COLO829 (cell line): ENCODE measurements at places on chromosomes 1 and 21.
A peak's percentile ranks its signal among the peaks of the same experiment; 100 is the strongest.

GRCh38 chr21:43693981-43694380 is 24.9 kb upstream of the PDXK start:
- no peak for DNase-seq

DNA sequence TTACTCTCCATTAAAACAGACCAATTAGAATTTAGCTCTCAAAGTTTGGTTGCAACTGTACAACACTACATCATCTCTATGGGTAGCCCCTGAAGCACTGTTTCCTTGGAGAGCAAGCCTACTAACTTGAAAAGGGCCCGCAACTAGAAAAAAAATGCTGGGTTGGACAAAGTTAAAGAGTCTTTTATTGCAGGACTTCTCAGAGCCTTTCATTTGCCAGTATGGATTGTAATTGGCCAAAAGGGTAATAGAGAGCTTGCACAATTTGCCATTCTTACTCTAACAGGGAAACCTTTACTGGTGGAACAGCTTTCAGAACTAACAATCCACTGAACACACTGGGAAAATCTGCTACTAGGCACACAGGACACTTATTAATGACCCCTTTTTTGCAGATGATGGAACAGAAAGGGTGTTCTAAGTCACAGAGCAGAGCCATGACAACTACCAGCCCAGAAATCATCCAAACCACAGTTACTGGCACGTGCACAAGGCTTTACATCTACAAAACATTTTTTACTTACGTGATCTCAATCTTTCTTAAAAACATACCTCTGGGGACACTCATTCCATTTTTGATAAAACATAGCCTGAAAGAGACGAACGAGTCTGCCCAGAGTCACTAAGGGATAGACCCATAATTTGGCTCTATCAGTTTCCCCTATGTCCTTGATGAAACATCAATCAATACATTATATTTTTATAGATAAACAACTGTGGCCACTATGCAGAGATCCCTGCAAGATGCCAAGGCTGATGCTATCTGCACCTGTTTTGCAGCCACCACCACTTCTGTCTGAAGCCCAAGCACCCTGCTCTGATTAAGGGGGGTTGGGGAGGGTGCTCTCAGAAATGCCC is 176.3 kb upstream of the EDN2 start:
- no peak for DNase-seq

DNA sequence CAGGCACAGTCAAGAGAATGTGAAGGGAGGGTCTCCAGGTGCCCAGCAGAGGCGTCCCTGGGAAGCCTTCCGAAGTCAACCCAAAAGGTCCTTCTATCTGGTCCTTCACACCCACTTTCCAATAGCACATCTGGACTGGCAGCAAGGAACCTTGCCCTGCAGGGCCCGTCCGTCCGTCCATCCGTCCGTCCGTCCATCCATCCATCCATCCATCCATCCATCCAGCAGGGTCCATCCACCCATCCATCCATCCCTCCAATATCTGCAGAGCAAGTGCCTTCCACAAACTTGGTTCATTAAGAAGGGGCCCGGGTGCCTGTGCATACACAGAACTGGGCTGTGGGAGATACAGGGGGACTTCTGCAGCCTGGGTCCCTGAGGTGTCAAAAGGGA is 31.6 kb downstream of the SLC45A1 start:
- no peak for DNase-seq

DNA sequence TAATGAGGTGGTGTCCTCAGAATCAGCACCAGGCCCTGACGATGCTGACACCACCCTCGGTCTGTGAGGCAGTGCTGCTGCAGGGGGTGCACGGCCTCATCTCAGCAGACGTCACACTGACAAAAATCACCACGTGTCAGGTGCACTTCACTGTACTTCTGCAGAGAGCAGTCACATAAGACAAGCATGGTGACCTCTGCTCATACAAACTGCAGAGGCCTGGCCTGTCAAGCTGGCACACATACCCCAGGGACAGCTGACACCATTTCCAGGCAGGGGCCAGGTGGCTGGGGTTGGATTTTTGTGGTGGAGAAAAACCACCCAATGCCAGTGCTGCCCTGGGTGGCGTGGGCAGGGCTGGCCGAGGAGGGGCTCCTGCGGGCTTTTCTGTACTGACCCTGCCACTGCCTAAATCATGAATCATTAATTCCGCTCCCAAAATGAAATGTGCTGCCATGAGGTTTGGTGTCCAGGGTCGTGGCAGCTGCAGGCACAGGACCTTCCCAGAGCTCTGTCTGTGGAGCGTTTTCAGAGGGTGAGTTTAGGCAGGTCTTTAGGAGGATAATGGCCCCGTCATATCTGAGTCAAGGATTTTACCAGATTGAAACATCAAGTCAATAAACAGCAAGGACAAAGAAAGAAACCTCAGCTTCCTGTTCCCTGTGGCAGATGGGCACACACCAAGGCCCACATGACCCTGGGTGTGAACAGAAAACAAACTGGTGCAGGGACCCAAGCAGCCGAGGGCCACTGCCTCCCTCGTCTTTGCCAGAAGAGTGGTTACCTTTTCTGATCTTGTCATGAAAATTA is 33.4 kb upstream of the GPR153 start:
- no peak for DNase-seq

DNA sequence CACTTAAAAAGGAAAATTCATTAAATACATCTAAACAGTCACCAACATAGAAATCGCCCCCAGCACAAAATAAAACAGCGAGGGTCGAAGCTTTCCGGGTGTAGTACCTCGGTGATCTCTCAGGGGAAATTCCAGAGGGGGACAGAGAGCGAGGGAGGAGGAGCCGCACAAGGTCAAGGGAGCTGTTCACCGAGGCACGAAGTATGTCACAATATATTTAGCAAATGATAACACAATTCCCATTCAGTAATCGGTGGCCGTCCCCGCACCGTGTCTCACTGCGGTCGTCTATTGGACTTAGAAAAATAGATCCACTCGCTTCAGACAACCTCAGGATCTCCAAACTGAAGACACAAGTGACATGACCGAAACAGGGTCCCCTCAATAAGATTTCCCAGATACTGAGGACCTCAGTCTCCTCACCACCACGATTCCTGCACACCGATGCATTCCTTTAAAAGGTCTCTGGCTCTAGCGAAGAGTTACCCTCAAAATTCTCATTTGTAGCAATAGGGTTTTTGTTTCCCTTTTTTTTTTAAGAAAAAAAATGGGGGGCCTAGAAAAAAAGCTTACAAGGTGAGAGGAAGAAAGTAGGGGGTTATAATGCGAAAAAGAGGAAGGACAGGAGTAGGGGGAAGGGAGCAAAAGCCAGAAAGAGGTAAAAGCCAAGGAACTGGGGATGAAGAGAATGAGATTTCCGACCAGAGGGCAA is 1.1 kb downstream of the LPGAT1 start:
- no peak for DNase-seq

DNA sequence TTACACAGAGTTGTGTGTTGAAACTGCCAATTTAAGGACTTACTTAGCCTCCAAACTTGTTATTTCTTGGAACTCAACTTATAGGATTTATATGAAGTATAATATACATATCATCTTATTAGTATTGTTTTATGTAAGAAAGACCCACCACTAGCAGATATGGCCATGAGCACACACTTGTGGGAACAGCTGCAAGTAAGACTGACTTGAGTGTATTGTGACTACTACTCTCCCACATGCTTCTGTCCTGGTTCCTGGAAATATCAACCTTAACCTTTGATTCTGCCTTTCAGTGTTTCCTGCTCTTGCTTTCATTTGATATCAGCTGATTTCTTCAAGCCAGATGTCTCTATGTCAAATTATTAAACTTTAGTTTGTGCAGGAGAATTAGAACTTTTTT is 175.3 kb downstream of the MAGI3 start:
- no peak for DNase-seq

DNA sequence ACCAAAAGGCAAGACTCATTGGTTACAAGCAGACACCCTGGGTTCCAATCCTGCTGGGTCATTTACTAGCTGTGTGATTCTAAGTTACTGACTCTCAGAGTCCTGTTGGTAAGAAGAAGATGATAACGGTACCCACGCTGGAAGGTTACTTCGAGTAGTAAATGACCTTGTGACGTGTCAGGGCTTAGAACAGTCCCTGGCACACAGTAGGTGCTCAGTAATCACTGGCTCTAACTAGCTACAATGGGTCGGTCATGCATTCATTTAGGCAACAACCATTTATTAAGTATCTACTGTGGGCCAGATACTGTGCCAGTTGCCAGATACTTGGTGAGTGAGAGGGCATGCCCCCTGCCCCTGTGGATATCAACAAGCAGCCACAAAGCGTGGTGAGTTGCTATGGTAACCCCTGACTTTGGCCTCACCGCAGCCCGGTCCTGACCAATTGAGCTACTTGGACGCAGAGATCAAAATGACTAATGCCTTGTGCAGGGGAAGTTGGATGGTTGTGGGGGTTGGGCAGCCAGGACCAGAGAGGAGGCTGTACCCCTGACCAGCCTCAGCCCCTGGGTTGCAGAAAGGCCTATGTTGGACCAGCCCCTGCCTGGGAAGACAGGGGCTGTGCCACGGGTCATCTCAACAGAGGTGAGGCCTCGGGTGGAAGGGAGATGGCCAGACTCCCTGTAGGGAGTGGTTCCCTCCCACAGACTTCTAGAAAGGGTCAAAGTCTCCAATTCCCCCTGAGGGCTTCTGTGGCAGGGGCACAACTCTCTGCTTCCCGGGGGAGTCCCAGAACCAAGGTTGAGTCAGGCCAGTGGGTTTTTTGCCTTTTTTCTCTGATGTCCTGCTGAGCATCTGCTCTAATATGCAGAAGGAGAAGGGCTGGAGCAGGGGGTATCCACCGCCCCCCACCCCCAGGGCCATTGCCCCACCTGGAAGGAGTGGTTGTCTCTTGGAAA is 16.0 kb downstream of the DHRS3 start:
- DNase-seq = no peak

- no peak for DNase-seq
Observed at GRCh38 chr1:233055879-233056641, 105.6 kb downstream of the NTPCR start.

GRCh38 chr1:18384059-18384458 is 96.7 kb upstream of the KLHDC7A start:
- no peak for DNase-seq

DNA sequence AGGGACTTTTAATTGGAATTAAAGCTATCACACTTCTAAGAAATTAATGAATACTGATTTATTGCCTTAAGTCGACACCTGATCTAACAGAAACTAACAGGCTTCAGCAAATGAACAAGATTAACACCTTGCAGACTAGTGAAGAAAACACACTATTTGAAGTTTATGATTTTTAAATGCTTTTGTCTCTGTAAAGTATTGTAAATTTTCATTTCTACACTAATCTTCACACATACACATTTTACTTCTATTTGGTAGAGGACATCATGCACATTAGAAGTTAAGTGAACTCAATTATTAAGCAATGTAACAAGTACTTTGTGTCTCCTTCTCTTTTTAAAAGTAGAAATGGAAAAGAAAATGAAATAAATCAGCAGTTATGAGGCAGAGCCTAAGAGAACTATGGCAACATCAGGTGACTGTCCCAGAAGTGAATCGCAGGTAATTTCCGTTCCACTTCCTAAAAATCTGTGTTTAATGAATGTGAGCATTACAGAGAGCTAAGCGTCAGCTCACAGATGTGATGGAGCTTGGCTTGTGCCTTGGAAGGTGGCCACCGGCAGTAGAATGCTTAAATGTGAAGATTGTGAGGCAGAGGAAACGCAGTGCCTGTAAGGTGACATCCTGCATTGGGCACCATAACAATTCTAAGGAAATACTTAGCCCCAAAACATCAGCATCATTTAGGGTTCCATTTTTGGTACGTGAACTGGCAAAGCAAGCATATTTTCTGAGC is 1.2 kb downstream of the PRMT2 start:
- no peak for DNase-seq

- DNase-seq = peak; percentile 62
Observed at GRCh38 chr1:158053276-158053675, 59.8 kb downstream of the KIRREL1 start.

GRCh38 chr1:1118876-1119220 is 3.0 kb upstream of the C1orf159 start:
- no peak for DNase-seq

- no peak for DNase-seq
Observed at GRCh38 chr1:38191461-38191860, 144.9 kb upstream of the POU3F1 start.

GRCh38 chr1:42682739-42683531 is 717 bp downstream of the YBX1 start:
- no peak for DNase-seq

DNA sequence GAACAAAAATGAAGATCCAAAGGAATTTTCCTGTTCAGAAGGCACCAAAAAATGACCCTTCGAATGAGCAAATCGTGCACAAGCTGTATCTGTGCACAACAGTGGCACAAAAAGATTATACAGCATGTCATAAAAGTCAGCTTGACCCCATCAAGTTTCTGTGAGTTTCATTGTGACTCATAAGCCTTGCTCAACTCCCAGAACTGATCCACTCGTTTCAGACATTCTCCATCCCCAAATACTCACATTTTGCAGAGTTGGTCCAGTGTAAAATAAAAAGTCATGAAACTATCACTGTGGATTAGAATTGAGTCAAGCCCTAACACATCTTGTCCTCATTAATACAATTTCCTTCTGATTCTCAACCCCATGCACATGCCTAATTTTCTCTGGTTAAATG is 174.7 kb upstream of the PKN2 start:
- no peak for DNase-seq

DNA sequence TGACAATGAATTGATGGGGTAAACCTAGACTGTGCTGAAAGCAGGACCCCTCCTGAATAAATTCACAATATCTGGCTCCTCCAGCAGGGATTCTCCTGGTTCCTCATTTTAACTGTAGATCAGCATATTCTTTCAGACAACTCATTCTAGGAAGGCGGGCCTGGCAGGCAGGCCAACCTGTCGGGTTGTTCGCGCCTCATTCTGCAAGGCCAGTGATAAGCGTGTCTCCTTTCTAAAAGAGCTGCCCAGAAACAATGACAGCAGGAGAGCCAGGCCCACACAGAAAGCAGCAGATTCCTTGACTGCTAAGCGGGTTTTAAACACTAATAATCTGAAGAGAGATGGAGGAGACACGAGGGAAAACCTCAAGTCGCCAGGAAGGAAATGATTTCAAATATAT is 70.0 kb downstream of the NTPCR start:
- DNase-seq = no peak

GRCh38 chr1:62676611-62677356 is 11.4 kb downstream of the DOCK7 start:
- no peak for DNase-seq

DNA sequence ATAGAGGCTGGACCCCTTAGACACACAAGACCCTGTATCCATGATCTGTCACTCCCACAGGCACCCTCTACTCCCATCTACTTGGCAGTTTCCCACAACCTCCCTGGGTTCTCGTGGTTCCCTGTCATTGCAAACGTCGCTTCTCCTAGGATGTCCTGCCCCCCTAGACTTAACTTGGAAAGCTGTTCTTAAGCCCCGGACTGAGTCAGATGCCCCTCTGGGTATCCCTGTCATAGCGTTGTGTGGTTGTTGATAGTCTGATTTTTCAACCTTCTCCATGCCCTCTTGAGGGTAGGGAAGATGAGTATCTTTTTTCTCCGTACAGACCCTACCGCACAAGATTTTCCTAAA is 11.8 kb downstream of the RCC1 start:
- no peak for DNase-seq

GRCh38 chr1:54403405-54403804 is 2.8 kb downstream of the SSBP3 start:
- no peak for DNase-seq
